Stomach (tissue), 19 donors: ENCODE measurements at places on chromosomes 1 and 21. TPM values are rescaled to one million over a fixed set of nuclear protein-coding genes. Genes with fewer than 3 reads are reported as not detected.

S100A4 gene
- total RNA-seq = 15.6 TPM

DNA sequence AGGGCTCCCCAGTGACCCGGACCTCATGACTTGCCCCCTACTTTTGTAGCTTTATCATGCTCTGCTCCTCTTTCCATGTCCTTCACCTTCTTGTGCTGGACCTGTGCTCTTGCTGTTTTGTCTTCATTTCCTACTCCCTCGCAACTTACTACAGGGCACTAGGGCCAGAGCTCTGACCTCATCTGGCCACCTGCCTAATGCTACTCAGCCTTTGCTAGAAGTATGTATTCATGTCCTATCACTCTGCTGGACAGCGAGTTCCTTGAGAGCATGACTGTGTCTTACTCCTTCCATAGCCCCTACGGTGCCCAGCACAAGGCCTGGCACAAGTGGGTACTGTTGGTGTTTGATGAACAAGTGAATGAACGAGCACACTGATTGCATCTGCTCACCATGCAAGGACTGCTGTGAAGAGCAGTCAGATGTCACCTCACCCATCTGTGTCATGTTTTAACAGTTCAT is 1.9 kb downstream of the MTFR1L start:
- DNase-seq = no peak

FCAMR gene
- not detected for total RNA-seq

DNA sequence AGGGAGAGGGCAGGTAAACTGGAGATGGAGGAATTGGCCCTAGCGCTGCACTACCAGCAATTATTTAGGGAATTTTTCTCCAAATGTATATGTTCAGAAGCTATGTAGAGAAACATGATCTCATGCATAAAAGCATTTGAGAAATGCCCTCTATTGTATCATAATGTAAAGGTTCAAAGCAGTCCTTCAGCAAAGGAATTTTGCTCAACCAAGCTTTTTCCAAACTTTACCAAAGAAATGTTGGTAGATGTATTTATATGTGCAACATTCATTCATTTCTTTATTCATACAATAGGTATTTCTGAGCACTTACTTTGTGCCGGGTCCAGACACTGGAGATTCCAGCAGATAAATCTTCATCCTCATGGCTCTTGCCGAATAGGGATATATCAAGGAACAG is 64.4 kb downstream of the XCL1 start:
- no peak for DNase-seq

GRCh38 chr1:58189453-58189852 is 357.1 kb downstream of the OMA1 start:
- DNase-seq = no peak

- DNase-seq = no peak
Observed at GRCh38 chr1:203159844-203160243, 15.8 kb downstream of the MYBPH start.

EXTL1 gene
- not detected for total RNA-seq

GRCh38 chr21:42242611-42243010 is 23.7 kb downstream of the ABCG1 start:
- no peak for DNase-seq

GRCh38 chr1:34695580-34695979 is 59.3 kb upstream of the GJB5 start:
- no peak for DNase-seq
